Uterus (tissue), 4 donors: ENCODE measurements at places on chromosomes 1 and 21. TPM values are rescaled to one million over a fixed set of nuclear protein-coding genes. Genes with fewer than 3 reads are reported as not detected.
A peak's percentile ranks its signal among the peaks of the same experiment; 100 is the strongest.

RSRP1 gene
- total RNA-seq: 232 TPM

FRRS1 gene
- 23.8 TPM for total RNA-seq

SLAMF8 gene
- total RNA-seq: 3.2 TPM

GPR3 gene
- not detected for total RNA-seq

BNIPL gene
- 0.55 TPM for total RNA-seq

OR2T2 gene
- total RNA-seq: not detected

AMPD1 gene
- total RNA-seq: 1.3 TPM

GRCh38 chr1:27884006-27884954, 11.9 kb downstream of the THEMIS2 start:
- no peaks in the 10 kb centered on the region for H3K27me3 ChIP-seq
- no peaks in the 10 kb centered on the region for H3K36me3 ChIP-seq
- H3K4me1 ChIP-seq: no peaks in the 10 kb centered on the region
- H3K4me3 ChIP-seq: no peak overlapping the region

DNA sequence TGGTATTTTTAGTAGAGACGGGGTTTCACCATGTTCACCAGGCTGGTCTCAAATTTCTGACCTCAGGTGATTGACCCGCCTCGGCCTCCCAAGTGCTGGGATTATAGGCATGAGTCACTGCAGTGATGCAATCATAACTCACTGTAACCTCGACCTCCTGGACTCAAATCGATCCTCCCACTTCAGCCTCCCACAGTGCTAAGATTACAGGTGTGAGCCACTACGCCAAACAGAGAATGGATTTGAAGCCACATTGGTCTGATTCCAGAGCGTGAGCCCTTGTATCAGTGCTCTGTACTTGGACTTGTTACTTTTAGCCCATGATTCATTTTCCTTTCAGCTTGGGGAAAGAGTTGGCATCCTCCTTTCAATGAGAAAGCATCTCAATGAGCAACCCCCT, 14.9 kb upstream of the ZNF683 start:
- H3K4me1 ChIP-seq: no peaks in the 10 kb centered on the region
- DNase-seq: no peak
- H3K36me3 ChIP-seq: no peaks in the 10 kb centered on the region
- no peak overlapping the region for H3K27ac ChIP-seq
- H3K4me3 ChIP-seq: no peak overlapping the region

DNA sequence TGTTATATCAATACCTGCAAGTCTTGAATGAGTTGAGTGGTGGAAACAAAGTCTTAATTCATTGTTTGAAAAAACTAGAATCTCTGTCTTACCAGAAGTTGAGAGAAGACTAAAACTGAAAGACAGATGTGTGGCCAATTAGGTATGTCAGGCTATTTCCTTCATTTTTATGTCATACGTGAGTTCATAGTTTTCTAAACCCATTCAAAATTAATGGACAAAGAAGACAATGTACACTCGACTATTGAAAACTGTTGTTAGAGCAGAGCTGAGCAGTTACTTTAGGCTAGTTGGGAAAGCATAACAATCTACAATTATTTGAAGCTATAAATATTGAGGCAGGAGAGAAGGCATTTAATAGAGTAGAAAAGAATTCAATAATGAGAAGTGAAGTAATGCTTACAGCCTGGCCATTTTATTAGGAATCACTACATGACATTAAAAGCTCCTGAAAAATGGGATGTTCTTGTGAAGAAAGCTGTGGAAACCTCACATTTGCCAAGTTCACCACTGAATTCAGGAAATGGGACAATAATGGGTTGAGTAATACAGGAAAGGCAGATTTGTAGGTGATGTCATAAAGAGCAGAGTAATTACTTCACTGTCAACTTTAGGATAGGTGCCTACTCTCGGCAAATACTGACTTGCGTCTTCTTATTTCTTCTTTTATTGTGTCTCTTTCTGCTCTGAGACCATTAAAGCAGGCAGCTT, 204.4 kb downstream of the PLA2G4A start:
- H3K36me3 ChIP-seq: no peaks in the 10 kb centered on the region
- H3K4me3 ChIP-seq: no peak overlapping the region
- no peak for DNase-seq
- H3K27ac ChIP-seq: no peak overlapping the region

DNA sequence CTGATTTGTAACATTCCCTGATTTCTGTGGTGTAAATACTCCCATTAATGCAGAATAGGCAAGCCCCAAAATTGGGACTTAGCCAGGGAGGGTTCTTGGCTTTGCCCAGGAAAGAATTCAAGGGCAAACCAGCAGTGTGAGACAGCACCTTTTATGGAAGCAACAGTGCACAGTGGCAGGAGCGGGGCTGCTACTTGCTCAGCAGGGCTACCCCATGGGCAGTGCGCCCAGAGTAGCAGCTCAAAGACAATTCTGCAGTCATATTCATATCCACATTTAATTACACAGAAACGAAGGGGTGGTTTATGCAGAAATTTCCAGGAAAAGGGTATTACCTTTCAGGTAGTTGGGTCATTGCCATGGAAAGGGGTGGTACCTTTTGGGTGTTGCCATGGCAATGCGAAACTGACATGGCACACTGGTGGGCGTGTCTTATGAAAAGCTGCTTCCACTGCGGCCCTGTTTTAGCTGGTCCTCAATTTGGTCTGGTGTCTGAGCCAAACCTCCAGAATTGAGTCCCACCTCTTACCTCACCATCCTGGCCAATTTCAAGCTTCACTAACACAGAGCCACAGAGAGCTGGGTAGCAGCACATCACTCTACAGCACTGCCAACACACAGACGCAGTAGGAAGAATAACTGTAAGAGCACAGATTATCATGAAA, 35.9 kb downstream of the FHAD1 start:
- no peak overlapping the region for H3K4me3 ChIP-seq
- no peaks in the 10 kb centered on the region for H3K36me3 ChIP-seq
- no peaks in the 10 kb centered on the region for H3K4me1 ChIP-seq
- no peak overlapping the region for H3K27ac ChIP-seq
- no peak for DNase-seq
- no peaks in the 10 kb centered on the region for H3K27me3 ChIP-seq

DNA sequence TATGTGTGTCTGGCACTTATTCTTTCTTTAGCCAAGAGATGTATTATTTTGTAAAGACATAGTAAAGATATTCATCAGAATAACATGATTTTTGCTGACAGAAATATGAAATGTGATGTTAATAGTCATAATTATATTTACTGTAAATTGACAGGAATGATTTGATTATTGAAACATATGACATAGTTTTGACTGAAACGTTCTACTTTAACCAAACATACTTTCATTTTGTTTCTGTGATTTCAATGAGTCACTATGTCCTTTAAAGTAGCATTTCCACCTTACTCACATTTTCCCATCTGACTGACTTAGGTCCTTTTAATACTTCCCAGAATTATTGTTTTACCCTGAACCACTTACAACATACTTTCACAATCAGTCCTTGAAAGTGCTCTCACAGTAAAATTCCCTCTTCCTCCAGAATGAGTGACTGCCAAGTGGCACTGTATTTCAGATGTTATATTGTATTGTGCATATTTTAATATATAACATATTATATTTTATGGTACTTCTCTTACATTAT, 437.9 kb downstream of the NCAM2 start:
- no peak overlapping the region for H3K4me3 ChIP-seq
- no peak for DNase-seq
- no peaks in the 10 kb centered on the region for H3K27me3 ChIP-seq
- H3K36me3 ChIP-seq: no peaks in the 10 kb centered on the region
- H3K27ac ChIP-seq: no peak overlapping the region

GRCh38 chr21:31338908-31339368, 5.1 kb downstream of the TIAM1 start:
- H3K27ac ChIP-seq: no peak overlapping the region
- DNase-seq: no peak
- H3K4me3 ChIP-seq: no peak overlapping the region
- H3K36me3 ChIP-seq: no peaks in the 10 kb centered on the region

GRCh38 chr1:117685936-117686806, 80.3 kb downstream of the TENT5C start:
- H3K27ac ChIP-seq: peak overlapping the region; percentile 39
- H3K4me3 ChIP-seq: no peak overlapping the region
- H3K4me1 ChIP-seq: peaks cover 3% of the 10 kb centered on the region

- no peaks in the 10 kb centered on the region for H3K4me1 ChIP-seq
- no peaks in the 10 kb centered on the region for H3K27me3 ChIP-seq
Observed at GRCh38 chr1:18343581-18343980, 137.1 kb upstream of the KLHDC7A start.

DNA sequence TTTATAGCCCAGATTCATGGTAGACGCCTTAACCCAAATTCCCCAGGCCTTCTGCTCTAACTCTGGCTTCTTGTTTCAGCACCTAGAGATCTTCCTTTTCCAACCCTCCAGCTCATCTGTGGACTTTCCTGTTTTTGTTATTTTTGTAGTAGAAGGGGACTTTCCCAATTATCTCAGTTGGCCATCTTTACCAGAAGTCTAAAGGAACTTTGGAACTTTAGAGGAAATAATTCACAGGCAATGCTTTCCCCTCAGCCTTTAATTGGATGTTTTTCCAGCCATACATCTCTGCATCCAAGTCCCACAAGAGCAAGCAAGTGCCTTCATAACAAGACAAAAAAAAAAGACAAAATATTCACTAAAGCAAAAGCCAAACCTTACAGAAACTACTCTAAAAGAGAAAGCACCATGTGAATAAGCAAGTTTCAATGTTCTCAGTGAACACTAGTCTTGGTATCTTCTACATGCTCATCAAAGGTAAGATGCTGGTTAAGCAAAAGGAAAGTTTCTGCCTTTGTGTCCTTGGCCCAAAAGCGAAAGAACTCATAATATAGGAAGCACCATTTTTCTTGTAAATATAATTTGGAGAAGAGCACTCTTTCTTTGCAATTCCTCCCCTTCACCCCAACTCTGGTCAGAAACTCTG, 377.3 kb downstream of the SETD4 start:
- H3K27me3 ChIP-seq: no peaks in the 10 kb centered on the region
- no peak overlapping the region for H3K4me3 ChIP-seq
- no peaks in the 10 kb centered on the region for H3K4me1 ChIP-seq
- H3K27ac ChIP-seq: no peak overlapping the region
- no peaks in the 10 kb centered on the region for H3K36me3 ChIP-seq
